Keratinocyte (primary cell): ENCODE measurements at places on chromosomes 2 and 18. TPM values are rescaled to one million over a fixed set of nuclear protein-coding genes. Genes with fewer than 3 reads are reported as not detected.

RTP5 gene
- not detected in 3 replicates for polyA plus RNA-seq

- no peak for DNase-seq
- H3K27ac ChIP-seq: no peak overlapping the region
- no peaks in the 10 kb centered on the region for H3K27me3 ChIP-seq
- H3K4me1 ChIP-seq: peaks cover 8% of the 10 kb centered on the region
- no peaks in the 10 kb centered on the region for H3K36me3 ChIP-seq
- H3K4me3 ChIP-seq: no peak overlapping the region
Observed at GRCh38 chr2:215830304-215830703, 183.0 kb downstream of the MREG start.

DNA sequence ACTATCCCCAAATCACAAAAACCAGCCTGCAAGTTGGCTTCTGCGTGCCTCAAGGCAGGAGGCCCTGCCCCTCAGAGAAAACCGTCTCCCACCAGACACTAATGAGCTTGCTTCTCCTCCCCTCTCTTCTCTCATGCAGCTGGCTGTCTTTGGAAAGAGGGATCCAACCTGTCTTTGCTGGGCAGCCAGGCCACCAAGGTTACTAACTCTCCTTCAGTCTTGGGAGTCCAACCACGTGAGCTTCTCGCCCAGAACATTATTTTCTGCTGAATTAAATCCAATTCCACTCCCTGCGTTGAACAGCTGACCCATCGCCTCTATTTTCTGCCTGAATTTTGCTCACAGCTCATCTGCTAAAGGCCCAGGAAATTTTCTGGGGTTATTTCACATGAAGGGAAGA lies 291.3 kb upstream of the NCKAP5 start:
- no peaks in the 10 kb centered on the region for H3K36me3 ChIP-seq
- H3K4me3 ChIP-seq: no peak overlapping the region
- no peak for DNase-seq
- H3K27me3 ChIP-seq: peaks cover 22% of the 10 kb centered on the region
- H3K4me1 ChIP-seq: no peaks in the 10 kb centered on the region

DNA sequence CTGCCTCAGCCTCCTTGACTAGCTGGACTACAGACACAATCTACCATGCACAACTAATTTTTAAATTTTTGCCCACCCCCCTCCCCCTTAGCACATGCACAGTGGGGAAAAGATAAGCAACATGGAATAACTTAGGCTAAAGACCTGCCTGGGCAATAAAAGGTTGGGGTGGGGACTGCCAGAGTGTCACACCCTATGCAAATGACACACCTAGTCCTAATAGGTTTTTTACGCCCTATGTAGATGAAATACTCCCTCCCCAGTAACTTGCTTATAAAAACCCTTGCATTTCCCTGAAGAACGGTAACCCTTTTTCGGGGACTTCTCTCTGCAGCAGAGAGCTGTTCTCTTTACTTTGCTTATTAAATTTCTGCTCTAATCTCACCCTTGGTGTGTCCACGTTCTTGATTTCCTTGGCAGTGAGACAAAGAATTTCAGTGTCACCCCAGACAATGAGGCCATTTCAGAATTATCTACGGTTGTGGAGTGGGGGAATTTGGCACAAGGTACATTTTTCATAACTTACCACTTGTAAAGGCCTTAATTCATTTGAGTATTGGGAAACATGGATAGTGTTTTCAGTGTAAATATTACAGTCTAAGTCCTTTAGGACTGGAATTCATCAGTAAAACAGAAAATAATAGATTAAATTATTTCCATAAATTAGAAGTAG lies 109.2 kb downstream of the NOL4 start:
- no peak overlapping the region for H3K4me3 ChIP-seq
- no peaks in the 10 kb centered on the region for H3K36me3 ChIP-seq
- no peak for DNase-seq

DNA sequence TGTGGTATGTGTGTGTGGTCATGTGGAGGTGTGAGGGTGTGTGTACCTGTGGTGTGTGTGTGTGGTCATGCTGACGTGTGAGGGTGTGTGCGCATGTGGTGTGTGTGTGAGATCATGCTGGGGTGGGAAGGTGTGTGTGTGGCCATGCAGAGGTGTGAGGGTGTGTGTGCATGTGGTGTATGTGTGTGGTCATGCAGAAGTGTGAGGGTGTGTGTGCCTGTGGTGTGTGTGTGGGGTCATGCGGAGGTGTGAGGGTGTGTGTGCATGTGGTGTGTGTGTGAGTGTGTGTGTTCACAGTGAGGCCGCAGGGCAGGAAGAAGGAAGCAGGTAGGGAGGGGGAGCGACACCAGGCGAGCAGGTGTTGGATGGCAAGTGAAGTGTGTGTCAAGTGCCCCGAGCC lies 259.0 kb downstream of the LOXHD1 start:
- H3K4me1 ChIP-seq: no peaks in the 10 kb centered on the region
- DNase-seq: no peak
- no peak overlapping the region for H3K27ac ChIP-seq
- H3K27me3 ChIP-seq: no peaks in the 10 kb centered on the region
- no peak overlapping the region for H3K4me3 ChIP-seq
- no peaks in the 10 kb centered on the region for H3K36me3 ChIP-seq

GRCh38 chr18:49853436-49853835 lies 40.1 kb upstream of the ACAA2 start:
- DNase-seq: no peak
- H3K4me3 ChIP-seq: no peak overlapping the region
- no peaks in the 10 kb centered on the region for H3K27me3 ChIP-seq
- peaks cover 29% of the 10 kb centered on the region for H3K4me1 ChIP-seq
- H3K27ac ChIP-seq: no peak overlapping the region

DNA sequence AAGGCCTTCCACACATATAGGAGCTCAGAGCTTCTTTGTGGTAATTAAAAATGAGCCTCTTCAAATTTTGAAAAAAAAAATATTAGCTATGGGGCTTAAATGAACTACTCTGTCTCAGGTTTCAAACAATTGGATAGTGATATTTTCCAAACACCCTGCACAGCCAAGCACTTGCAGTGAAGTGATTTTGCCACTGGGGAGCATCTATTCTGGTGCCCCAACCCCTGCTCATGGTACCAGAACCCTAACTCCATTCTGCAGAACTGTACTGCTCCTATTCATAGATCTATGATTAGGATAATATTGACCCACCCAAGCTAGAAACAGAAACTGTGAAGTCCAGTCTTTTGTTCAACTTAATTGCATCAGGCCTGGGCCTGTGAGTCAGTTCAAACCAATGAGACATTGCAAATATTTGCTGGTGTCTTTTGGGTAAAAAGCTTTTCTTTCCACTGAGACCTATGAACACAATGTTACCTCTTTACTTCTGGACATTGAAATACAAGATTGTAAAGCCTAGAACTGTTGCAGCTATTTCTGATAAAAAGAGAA lies 324.0 kb downstream of the GALNT13 start:
- no peak overlapping the region for H3K27ac ChIP-seq
- H3K4me3 ChIP-seq: no peak overlapping the region
- no peaks in the 10 kb centered on the region for H3K36me3 ChIP-seq
- H3K4me1 ChIP-seq: no peaks in the 10 kb centered on the region
- H3K27me3 ChIP-seq: no peaks in the 10 kb centered on the region
- DNase-seq: no peak
